NCI-H524 treated with DMSO at 0.1 percent for 48 hours (cell line): ENCODE measurements at places on chromosomes 3 and 15.
A peak's percentile ranks its signal among the peaks of the same experiment; 100 is the strongest.

DNA sequence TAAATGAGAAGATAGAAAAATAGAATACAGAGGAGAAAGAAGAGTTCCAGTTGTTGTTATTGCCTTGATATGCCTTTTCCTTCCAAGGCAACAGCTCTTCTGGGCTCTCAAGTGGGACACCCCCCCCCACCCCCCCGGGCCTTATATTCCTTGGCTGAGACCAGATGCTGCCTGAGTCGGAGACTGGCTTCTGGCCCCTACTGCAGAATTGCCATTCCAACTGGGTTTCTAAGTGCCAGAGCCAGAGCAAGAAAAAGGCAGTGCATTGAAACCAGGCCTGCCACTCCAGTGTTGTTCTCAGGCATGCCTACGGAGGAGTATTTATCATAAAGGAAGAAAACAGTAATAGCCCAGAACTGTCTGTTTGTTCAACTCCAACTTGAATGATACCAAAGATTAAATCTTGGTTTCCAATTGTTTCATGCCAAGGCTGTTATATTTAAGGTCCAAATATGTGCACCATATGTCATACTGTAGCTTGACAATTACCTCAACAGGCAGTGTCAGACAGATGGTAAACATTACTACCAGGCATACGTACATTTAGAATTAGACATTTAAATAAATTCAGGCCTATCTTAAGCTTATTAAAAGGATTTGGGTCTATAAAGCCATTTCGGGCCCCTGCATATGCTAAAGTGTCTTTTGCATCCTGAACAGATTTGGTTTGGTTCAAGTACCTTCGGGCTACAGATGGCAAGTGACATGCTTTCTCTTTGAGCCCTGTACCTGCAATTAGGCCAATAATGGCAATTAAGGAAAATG, 209.9 kb upstream of the SEMA6D start:
- DNase-seq, result peak; percentile 100

DNA sequence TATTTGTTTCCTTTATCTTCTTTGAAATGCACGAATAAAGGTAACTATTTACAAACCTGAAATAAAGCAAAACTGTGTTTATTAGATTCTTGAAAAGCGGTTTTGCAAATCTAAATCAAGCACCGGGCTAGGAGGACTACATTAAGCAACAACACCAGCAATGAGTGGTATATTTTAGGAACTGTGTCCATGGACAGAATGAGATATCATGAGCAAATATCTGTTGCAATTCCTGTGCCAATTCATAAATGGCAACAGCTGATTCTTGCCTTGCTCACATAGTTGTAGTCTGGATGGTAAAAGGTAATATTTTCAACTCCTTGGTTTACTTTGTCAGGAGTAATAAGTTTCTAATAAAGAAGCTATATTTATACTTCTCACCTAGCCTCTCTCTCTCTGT, 403.3 kb downstream of the LPP start:
- DNase-seq, result no peak

DNA sequence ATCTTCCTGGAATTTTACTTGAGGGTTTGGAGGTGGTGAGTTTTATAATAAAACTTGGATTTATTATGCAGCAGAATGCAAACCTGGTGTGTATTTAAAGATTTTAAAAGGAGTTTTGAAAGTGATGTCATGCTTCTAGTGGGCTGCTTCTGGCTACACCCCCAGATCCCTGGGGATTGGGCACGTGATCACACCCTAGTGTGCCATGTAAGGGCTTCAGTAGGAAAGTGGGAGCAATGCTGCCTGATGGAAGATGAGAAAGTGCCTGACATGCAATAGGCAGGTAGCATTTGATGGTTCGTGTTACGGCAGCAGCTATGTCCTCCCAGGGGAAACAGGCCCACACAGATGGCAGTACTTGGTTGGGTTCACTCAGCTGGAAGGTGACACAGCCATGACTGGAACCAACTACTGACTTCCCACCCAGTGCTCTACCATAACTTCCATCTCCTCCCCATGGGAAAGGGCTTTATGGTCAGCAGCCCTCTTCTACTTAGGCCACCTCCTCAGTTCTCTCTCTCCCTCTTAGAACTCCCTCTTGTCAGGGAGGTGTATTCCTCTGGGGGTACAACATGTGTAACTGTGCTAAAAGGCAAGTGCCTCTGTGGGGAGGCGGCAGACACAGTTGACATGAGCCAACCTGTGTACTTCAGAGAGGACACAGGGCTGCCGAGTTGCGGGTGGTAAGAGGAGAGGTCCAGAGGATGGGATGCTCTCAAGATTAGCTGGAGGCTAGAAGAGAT, 5.6 kb downstream of the ITPKA start:
- DNase-seq, result no peak

DNA sequence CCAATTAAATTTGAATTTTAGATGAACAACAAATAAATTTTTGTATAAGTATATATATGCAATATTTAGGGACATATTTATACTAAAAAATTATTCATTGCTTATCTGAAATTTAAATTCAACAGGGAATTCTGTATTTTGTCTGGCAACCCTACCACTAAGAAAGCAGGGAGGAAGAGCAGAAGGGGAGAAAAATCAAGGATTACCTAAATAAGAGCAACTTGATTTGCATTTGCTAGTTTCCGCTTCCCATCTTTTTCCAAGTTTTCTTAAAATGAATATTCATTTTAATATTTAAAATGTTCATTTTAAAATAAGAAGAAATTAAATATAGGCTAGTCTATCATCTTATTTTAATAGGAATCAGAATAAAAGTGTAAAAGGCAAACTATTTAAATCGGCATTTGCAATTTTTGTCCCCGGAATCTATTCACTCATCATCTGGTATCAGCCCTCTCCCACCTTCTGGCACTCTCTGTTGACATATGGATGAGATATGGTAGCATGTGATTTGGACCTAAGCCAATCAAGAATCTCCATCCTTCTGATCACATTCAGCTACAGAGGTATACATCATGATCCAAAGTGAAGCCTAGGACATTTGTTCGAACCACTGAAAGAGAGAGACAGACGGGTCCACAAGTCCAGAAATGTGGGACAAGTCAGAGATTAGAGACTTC, 82.6 kb downstream of the TRANK1 start:
- DNase-seq, result no peak

DNA sequence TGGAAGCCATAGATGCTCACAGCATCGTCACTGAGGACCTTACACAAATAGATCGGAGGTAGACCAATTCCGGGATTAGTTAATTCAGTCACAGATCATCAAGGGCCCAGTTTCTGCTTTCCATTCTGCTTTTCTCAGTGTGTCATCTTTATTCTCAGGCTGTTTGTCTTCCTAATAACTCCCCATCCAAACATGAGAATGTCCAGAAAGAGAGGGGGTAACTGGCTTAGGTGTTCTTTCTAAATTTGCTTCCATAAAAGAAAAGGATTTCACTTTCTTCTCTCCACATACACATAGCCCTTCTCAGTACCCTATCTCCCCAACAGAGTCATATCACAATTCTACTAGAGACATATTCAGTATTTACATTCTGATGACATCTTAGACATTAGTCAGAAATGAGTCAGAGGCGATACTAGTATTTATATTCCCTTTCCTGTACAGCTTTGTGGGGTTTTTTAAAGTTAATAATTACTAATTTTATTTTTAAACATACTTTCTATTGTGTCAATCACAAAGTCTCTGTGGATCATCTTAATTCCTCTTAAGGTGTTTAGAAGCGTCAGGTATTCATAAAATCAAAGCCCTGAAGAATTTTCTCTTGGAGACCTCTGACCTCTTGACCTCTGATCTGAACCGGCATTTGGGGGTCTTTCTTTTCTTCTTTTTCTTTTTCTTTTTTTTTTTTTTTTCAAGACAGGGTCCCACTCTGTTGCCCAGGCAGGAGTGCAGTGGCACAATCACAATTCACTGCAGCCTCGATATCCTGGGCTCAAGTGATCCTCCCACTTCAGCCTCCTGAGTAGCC, 24.3 kb upstream of the IL12A start:
- DNase-seq, result no peak

DNA sequence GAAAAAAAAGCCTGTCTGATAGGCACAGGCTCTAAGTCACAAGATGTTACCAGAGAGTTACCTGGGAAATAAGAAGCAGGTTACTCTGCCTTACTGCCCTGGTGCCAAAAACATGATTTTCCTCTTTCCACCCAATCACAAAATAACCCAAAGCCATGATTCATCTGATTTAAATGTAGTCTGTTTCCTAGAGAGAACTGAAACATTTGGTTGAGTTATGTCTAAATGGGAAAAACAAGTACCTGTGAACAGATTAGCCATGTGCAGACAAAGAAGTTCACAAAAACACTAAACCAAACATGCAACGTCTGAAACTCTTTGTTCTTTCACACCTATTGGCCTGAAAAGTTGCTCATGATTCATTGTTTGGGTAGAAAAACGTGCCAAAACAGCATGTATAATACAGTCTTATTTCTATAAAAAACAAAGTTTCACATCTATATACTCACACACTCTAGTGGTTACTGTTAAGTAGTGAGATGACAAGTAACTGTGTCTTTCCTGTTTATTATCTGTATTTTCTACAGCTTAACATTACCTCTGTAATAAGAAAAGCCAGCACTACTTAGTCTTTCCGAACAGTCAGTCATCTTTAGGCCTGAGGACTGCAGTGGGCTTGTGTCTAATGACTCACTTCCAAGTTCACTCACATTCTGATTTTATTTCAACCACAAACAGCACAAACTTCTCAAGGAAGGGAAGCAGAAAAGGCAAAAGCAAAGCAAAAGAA, 30.2 kb downstream of the FAM174B start:
- no peak for DNase-seq

DNA sequence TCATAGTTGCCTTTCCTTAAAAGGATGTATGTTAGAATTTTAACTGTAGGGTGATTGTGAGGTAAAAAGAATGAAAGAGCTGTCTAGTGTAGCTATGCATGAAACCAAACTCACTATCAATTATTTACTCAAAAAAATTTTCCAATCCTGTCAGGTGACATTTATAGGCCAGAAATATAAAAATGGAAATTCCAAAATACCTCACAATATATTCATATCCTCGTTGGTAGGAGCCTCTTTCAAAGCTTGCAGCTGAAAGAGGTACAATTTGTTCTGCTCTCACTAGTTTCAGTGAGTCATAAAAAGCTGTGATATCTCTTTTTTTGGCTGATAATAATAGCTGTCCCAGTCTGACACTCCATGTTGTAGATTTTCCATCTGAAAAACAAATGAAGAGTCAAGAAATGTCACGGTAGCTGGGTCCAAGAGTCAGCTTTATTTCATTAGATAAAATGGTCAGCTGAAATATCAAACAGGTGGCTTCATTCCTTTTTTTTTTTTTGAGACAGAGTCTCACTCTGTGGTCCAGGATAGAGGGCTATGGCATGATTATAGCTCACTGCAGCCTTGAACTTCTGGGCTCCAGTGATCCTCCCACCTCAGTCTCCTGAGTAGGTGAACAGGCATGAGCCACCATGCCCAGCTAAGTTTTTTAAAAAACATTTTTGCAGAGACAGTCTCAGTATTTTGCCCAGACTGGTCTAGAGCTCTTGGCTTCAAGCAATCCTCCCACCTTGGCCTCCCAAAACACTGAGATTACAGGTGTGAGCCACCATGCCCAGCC, 50.8 kb upstream of the XRN1 start:
- no peak for DNase-seq

DNA sequence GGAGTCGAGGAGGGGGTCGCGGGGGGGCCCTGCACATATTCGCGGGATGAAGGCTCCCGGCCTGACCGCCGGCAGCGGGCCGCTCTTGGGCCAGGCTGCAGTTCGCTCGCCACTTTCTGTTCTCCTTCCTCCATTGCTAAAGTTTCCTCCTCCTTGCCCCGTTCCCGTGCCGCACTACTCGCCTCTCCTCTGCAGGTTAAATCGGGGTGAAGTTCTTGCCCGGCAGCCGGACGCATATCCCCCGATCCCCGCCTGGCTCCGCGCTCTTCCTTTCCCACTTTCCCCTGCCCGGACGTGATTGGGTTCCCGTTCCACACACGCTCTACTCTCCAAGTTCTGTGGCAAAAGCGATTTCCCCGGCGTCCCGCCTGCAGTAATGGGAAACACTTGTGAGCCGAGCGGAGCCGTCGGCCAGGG, 556 bp downstream of the CRYBG3 start:
- DNase-seq, result peak; percentile 56

DNA sequence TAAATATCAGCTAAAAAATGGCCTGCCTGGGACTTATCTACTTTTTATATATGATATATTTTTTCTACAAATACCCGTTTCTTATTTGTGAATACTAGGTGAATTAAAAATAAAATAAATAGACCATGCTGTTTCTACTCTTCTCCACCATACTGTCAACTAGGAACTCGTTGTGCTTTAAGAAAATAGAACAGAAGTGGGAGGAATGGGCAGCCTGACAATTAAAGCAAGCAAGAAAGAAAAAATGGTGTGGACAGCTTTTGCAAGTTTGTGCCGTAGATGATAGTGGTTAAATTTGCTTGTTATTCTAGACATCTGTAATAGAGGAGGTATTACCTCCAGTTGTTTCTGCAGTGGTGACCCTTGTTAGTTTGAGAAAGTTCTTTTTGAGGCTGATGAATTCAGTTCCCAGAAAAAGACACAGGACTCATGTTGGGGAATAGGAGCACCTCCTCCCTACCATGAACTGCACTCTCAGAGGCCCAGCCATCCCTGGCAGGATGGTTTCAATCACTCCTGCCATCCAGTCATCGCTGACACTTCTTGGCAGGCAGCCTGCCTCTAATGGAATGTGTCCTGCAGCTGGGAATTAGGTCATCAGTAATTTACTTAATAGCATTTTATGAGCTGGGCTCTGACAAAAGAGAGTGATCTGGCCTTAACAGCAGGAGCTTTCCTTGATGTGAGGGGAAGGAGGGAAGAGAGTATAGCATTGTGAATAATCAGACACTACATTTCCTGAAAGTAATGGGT, 105.0 kb upstream of the GAP43 start:
- DNase-seq, result no peak

GRCh38 chr3:54125300-54125699, 2.9 kb downstream of the CACNA2D3 start:
- DNase-seq, result no peak

DNA sequence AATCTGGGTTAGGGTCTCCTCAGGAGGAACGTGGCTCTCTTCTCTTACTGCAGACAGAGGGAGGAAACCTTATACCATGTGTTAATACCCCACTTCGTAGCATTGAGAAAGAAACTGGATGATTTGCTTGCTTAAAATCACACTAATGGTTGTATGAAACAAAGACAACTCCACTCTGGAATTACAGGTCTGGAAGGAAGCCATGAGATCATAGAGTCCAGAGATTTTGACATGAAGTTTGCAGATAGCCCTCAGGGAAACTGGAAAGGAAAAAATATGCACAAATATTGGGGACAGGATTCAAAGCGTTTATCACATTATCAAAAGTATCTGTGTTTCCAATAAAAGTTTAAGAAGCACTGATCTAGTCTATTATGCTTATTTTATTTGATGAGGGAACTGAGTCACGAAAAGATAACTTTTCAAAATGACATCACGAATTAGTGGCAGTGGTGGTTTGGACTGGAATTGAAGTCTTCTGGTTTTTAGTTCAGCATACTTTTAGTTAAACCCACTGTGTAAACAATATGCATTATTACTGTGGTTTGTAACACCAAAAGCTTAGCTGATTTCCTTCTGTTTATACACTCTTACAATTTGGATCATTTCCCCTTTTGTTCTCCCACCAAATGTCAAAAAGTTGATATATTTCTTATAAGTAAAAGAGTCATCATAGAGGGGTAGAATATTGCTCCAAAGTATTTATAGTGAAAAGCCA, 16.8 kb downstream of the FGF7 start:
- no peak for DNase-seq
